ENCODE measurements at places on chromosomes 6 and 20.

- no peak for DNase-seq
Measured at GRCh38 chr6:39425346-39426072, 103.0 kb upstream of the KCNK16 start.

- peak; percentile 85 for DNase-seq
Measured at GRCh38 chr20:10476319-10476724, 41.2 kb downstream of the SLX4IP start.

- DNase-seq = no peak
Measured at GRCh38 chr6:5142915-5143314, 57.8 kb downstream of the PPP1R3G start.

DNA sequence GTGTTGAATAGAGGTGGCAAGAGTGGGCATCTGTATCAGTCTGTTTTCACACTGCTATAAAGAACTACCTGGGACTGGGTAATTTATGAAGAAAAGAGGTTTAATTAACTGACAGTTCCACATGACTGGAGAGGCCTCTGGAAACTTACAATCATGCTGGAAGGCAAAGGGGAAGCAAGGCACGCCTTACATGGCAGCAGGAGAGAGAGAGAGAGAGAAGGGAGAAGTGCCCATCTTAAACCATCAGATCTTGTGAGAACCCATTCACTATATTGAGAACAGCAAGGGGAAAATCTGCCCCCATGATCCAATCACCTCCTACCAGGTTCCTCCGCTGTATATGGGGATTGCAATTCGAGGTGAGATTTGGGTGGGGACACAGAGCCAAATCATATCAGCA is 18.6 kb upstream of the PPP1R14C start:
- no peak for DNase-seq

- DNase-seq = no peak
Measured at GRCh38 chr6:36830577-36830976, 8.7 kb downstream of the CPNE5 start.

GRCh38 chr6:53433951-53434285 is 85.2 kb upstream of the ELOVL5 start:
- no peak for DNase-seq

GRCh38 chr20:41366546-41367392 is at the start of gene EMILIN3:
Gene EMILIN3, minus strand, starts transcription at chr20:41366818. Its CDS starts 184 bp downstream, at chr20:41366634.
- DNase-seq = no peak

DNA sequence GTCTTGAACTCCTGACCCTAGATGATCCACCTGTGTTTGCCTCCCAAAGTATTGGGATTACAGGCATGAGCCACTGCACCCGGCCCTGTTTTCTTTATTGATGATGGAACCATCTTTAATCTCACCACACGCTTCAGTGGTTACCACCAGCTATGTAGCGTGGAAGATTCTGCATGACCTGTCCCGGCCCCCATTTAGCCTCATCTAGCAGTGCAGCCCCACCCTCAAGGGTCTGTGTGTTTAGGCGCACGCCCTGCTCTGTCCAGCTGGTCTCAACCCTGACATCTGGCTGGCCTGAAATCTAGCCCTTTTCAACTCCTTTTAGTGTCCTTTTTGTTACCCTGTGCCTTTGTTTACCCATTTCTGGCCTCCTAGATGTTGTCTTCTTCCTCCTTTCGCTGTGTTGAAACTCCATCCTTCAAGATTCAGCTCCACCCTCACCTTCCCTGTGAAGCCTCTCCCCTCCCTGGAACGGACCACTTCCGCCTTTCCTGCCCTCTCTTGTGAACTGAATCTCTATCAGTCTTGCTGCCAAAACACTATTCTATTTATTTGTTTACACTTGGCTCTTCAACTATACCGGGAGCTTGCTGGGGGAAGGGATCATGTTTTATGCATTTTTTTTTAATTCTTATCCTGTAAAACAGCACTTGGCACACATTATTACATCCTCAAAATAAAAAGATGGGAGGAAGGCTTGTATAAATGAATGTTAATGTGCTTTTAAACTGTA is 101.0 kb upstream of the MTHFD1L start:
- no peak for DNase-seq

DNA sequence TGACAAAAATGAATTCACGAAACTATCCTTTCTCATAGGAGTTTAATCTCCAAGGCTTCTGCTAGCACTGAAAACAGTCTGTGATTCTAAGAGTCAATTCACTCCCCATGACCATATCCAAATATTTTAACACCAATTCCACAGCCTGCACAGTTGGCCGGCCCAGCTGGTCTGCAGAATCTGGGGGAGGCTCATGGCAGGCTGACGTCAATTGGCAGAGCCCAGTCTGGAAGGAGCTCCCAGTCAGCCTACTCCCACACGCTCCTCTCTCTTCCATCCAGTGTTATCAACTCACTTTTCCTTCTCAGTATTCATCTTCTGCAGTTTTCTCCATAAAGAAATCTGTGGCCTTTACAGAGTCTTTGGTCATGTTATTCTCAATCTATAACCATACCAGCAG is 111.0 kb downstream of the TBXT start:
- no peak for DNase-seq

DNA sequence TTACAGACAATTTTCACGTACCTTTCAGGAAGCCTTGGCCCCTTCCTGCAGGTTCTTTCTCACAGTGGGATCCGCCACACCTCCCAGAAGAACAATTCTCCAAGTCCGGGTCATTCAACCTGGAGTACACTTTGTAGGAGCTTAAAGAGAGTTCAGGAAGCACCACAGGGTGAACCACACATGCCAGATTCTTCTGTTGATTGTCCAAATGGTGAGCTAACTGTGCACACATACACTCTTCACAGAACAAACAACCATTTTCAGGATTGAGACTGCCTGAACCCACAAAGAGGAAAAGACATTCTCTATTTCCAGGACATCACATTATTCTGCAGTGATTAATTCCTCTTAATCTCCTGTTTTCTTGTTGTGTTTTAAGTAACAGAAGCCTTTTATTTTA is 51.0 kb downstream of the SCGN start:
- DNase-seq = no peak

DNA sequence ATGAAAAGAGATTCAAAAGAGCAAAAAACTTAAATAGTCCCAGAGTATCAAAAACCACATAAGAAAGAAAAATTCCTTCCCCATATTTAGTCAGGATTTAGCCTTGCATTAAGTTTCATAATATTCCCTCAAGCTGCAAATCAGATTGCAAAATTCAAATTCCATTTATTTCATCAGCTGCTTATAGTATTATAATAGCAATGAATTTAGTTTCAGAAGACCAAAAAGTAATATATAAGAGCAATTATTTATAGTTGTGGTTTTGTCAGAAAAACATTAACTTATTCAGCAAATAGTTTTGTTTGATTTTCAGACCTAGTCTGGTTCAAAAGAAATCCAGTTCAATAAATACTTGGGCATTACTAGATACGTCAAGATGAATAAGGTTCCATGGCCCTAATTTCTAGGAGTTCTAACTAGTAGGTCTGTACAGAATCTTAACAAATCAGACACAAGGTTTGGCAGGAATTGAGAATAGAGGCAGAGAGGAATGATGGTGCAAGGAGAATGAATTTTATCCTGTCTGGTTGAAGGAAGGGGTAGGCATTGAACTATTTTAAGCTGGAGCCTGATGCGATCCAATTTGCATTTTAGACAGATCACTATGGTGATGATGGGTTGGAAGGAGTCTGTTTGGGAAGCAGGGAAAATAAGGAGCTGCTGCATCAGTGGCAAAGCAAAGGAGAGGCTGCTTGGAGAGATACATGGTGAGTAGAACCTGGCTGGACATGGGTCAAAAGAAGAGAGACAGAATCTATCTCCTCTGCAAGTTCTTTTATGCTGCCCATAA is 163.9 kb upstream of the STXBP5 start:
- no peak for DNase-seq

GRCh38 chr6:4607793-4608192 is 168.4 kb upstream of the CDYL start:
- DNase-seq = no peak

DNA sequence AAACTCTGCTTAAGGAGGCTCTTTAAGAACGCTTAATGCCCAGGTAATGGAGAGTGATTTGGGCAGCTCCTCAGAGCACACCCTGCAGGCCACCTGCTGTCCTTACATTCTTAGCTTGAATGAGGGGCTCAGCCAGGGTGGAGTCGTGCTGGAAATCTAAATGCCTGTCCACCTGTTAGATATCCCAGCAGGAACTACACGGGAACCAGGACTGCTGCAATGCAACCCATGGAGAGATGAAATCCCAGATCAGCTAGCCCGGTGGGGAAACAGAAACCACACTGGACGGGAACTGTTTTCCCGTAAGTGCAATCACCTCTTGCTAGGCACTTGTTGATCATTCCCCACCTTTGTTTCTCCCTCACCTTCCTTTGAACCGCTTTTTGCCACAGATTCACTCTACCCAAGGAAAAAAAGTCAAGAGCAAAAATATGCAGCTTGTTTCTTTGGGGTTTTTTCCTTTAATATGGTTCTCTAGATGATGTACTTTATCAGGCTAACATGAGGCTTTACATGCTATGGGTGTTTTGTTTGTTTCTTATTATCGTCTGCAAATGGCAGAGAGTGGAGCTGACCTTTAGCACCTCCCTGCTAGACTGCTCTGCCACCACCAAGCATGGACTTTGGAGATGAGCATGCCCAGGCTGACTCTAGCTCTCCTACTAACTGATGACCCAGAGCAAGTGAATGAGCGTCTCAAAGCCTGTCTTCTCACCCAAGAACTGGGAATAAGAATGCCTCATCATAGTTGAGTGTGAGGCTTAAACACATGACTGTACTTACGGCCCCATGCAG is 125.9 kb upstream of the TNFAIP3 start:
- DNase-seq = no peak

- DNase-seq = peak; percentile 89
Measured at GRCh38 chr20:1619861-1620444, at the start of gene SIRPB1. Gene SIRPB1, minus strand, starts transcription at chr20:1620009. Its CDS starts 65 bp downstream, at chr20:1619944.

DNA sequence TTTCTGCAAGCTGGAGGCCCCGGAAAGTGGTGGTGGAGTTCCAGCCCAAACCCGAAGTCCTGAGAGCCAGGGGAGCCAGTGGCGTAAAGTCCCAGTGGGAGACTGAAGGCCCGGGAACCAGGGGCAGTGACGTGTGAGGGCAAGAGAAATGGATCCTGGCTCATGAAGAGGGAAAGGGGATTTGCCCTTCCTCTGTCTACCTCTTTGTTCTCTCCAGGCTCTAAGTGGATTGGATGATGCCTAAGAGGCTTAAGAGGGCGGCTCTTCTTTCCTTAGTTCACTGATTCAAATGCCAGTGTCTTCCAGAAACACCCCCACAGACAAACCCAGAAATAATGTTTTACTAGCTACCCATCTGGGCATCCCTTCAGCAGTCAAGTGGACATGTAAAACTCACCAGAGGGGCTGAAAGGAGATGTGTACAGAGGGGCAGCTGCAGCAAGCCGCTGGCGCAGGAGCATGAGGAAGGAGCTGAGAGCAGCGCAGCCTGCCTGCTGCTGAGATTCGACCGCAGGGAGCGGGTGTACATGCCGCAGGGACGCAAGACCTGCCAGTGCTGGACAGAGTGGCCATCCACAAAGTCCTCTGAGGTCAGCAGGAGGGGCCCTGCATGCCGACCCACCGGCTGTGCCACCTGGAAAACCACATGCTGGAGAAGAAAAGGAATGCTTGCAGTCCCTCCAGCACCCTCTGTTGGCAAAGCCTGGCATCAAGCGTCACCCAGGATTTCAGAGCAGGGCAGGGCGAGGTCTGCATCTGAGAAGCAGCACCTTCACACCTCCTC is 29.5 kb downstream of the CDYL start:
- no peak for DNase-seq

DNA sequence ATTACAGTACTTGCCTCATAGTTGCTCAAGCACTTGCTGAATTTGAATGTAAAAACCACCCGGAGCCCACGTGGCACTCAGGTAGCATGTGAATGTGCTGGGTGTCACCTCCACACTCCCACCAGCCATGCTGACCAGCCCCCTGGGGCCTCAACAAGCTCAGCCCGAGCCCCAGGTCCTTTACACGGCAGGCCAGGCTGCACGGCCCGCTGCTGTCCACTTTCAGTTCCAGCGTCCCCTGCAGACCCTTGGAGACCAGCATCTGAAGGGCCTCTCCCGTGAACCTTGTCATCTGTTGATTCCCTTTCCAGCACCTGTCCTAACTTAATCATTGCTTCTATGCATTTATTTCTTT is 33.3 kb upstream of the ZBP1 start:
- no peak for DNase-seq

- DNase-seq = no peak
Measured at GRCh38 chr6:166418691-166419143, 36.0 kb upstream of the MPC1 start.

- no peak for DNase-seq
Measured at GRCh38 chr6:154292855-154293519, 63.6 kb downstream of the IPCEF1 start.

DNA sequence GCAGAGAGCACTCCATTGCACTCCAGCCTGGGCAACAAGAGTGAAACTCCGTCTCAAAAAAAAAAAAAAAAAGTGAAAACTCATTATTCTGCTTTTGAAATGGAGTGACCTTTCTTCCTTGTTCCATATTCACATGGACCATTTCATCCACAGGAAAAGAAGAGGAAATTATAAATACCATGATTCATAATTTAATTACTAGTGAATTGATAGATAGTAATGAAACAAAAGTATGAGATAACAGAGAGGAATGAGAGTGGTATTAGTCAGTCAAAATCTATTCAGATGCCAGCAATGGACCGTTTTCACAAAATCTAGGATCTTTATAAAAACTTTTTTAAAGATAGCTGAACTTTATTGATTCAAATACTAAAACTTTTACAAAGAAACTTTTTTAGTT is 443.1 kb upstream of the FLRT3 start:
- DNase-seq = no peak

DNA sequence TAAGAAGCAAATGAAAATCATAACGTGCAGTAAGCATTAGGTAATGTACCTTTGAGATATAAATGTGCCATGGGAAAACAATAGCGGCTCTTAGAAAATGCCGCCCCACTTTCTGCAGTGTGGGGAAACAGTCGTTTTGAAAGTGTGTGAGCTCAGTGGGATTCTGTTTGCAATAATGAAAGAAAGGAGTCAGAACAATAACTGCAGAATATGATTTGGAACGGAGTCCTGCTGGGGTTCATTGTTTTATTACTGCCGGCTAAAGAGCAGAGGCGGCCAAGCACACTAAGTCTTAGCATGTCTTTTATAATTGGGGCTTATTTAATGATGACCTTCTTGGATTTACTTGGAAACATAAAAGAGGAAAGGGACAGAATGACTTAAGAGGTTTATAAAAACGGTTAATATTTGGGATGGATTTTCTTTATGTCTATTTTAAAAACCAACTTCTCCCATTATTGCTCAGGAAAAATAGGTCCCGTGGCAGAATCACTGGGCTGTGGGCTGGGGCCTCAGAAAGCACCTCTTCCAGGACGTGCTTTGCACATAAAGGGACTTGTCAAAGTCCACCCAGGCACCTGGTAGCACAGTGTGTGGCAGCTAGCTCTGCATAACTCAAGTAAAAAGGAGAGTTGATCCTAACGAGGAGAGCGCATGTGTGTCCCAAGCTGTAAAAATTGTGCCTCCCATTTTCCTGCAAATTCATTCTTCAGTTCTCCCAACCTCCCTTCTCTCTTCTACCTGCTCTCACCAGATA is 44.0 kb upstream of the SLC22A16 start:
- no peak for DNase-seq

GRCh38 chr6:163940705-163941623 is 526.4 kb downstream of the QKI start:
- no peak for DNase-seq

- peak; percentile 13 for DNase-seq
Measured at GRCh38 chr6:156773935-156774852, 3.0 kb upstream of the ARID1B start.
